Kidney (tissue), 22 donors: ENCODE measurements at places on chromosomes 2 and 18. TPM values are rescaled to one million over a fixed set of nuclear protein-coding genes. Genes with fewer than 3 reads are reported as not detected.
A peak's percentile ranks its signal among the peaks of the same experiment; 100 is the strongest.

DNA sequence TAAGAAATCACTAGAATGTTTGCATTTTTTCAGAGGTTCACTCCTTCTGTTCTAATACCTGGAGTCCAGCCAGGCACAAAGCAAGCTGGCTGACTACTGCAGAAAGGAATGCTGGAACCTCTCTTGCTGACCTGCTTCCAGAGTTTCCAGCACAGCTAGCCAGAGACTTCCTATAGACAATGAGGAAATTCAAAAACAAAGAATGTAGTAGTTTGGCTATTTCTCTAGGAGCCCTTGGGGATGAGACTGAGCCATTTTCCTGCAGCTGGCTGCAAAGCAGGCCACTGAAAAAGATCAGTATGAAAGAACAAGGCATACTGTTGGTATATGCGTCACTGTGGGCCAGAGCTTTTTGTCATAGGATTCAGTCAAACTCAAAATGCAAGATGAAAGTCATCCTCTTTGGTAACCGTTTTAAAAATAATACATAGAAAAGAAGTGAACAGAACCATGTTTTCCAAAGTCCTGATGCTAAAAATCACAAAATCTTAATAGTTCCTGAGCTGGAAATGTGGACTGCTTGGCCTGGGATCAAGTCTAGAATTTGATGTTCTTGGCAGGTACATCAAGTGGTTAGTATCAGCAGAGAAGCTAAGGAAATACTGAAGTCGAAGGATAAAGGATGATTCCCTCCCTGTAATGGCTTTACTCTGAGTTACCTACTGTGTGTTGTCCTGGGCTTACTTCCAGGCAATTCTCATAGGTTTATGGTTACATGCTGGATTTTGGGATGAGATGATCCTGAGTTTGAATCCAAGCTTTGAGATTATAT lies 9.0 kb upstream of the DSEL start:
- DNase-seq = no peak
- no peaks in the 10 kb centered on the region for H3K4me1 ChIP-seq
- H3K36me3 ChIP-seq = no peaks in the 10 kb centered on the region
- no peak overlapping the region for H3K4me3 ChIP-seq
- H3K27me3 ChIP-seq = no peaks in the 10 kb centered on the region

- no peak overlapping the region for H3K4me3 ChIP-seq
- no peaks in the 10 kb centered on the region for H3K27me3 ChIP-seq
- H3K36me3 ChIP-seq = no peaks in the 10 kb centered on the region
- no peak overlapping the region for H3K27ac ChIP-seq
Measured at GRCh38 chr2:175062787-175063585, 57.8 kb upstream of the CHN1 start.

- DNase-seq = no peak
- H3K27ac ChIP-seq = peak overlapping the region; percentile 51
- H3K4me3 ChIP-seq = no peak overlapping the region
- H3K4me1 ChIP-seq = peaks cover 5% of the 10 kb centered on the region
- H3K36me3 ChIP-seq = no peaks in the 10 kb centered on the region
Measured at GRCh38 chr18:45015788-45016128, 335.1 kb downstream of the SETBP1 start.

DNA sequence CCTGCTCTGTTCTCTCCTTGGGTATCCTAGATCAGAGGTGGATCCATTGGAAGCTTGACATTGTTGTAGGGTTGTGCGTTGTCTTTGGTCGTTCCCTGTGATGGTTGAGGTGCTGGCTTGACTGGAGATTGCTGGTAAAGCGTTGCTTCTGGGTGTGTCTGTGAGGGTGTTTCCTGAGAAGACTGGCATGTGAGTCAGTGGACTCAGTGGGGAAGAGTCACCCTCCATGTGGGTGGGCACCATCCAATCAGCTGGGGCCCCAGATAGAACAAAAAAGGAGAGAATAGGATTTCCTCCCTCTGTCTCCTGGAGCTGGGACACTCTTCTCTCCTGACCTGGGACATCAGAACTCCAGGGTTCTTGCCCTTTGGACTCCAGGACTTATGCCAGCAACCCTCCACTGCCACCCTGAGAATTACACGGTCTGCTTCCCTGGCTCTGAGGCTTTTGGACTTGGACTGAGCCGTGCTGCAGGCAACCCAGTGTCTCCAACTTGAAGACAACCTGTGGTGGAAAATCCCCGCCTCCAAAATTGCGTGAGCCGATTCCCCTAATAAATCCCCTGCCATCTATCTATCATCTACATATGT lies 14.8 kb upstream of the REEP1 start:
- DNase-seq = no peak
- H3K4me1 ChIP-seq = peaks cover 2% of the 10 kb centered on the region
- H3K36me3 ChIP-seq = no peaks in the 10 kb centered on the region
- H3K4me3 ChIP-seq = no peak overlapping the region
- H3K27me3 ChIP-seq = no peaks in the 10 kb centered on the region

Gene BCL2
- 6.0 TPM for polyA plus RNA-seq

Gene DYNAP
- not detected for polyA plus RNA-seq

DNA sequence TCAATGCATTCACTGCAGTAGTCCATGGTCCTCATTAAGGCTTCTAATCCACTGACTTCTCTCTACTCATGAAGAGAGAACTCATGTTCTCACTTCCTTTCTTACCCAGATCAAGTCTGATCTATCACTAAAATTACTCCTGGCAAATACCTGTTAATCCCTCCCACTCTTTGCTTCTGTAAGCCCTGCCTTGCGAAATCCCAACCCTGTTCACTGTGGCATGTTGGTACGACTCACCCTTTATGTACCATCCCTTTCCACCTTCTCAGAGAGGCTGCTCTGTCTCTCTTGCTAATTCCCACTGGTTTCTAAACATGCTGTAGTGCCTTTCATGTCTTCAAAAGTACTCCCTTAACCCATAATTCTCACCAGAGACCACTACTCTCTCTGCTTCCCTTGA lies 272.2 kb upstream of the ACVR2A start:
- no peaks in the 10 kb centered on the region for H3K36me3 ChIP-seq
- H3K27me3 ChIP-seq = no peaks in the 10 kb centered on the region
- DNase-seq = no peak
- no peak overlapping the region for H3K27ac ChIP-seq

DNA sequence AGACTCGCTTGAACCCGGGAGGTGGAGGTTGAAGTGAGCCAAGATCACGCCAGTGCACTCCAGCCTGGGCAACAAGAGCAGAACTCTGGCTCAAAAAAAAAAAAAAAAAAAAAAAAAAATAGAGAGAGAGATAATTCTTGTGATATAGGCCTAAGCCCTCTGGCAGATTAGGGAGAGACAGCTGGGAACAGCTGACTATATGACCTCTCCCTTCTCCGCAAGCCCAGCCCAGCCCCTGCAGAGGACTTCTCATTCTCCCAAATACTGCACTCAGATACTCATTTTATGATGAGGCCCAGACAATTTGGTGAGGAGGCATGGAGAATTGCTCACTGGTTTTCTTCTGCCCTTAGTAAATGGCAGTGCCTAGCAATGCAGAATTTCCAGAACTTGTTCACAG lies 262.0 kb downstream of the HAUS1 start:
- no peak overlapping the region for H3K27ac ChIP-seq
- no peak for DNase-seq
- H3K4me3 ChIP-seq = no peak overlapping the region
- no peaks in the 10 kb centered on the region for H3K4me1 ChIP-seq

Gene SLC9A2
- 5.6 TPM for polyA plus RNA-seq

Gene ACTG2
- polyA plus RNA-seq = 6.6 TPM
